ENCODE measurements at places on chromosomes 4 and X.

DNA sequence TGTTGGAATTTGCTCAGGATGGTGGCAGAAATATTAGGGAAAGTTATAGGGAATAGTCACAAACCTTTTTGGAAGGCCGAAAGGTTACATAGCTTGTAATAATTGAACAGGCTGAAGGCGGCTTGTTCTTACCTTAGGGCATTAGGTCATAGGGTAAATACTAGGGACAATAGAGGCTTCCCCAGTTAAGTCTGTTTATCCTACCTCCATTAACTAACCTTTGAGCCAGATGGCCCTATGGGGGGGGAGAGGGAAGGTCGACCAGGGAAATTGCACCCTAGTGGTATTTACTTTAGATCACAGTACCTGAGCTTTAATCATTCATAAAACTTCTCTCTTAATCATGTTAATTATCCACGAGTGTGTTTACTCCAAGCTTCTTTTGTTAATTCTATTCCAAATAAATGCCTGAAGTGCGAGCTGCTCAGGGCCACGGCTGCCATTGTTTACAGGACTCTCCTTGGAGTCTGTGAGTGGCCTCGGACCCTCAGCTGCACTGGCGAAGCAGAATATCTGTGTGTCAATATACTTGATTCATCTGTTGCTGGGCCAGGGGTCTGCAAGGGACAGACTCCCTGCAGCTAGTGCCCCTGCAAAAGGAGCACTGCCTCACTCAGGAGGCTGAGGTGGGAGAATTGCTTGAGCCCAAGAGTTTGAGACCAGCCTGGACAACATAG, 22.9 kb downstream of the PAGE2 start:
- no peak for DNase-seq

GRCh38 chr4:132085105-132085504, 1064.0 kb upstream of the PCDH10 start:
- no peak for DNase-seq

DNA sequence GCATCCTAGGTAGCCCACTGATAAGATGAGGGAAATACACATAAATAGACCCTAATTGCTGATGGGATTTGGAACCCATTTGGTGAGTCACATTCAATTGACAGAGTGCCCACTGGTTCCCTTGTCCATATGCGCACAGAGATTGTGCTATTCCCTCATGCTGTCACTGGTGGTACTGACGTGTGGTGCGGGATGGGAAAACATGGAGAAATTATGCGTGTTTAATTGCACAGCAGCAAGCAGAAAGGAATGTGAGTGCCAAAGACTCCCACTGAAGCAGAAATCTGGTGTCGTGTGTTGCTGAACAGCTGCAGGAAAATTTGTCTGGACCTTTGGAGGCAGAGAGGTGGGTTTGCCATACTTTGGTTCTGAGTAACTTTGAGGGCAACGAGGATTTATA, 92.2 kb downstream of the NHSL2 start:
- DNase-seq: no peak

GRCh38 chr4:1406394-1406980, at the start of gene NKX1-1:
Gene NKX1-1, minus strand, starts transcription at chr4:1406442. Its CDS starts 0 bp downstream, at chr4:1406442.
- no peak for DNase-seq

- DNase-seq: no peak
These were observed 120.4 kb upstream of the DUSP21 start for GRCh38 chrX:44723426-44723825.

GRCh38 chrX:10156199-10157031, at the start of gene CLCN4:
Gene CLCN4, plus strand, starts transcription at chrX:10156975. Its CDS starts 28,058 bp downstream, at chrX:10185033.
- DNase-seq: no peak
